GM10248 (cell line): ENCODE measurements at places on chromosomes 1 and 21.

DNA sequence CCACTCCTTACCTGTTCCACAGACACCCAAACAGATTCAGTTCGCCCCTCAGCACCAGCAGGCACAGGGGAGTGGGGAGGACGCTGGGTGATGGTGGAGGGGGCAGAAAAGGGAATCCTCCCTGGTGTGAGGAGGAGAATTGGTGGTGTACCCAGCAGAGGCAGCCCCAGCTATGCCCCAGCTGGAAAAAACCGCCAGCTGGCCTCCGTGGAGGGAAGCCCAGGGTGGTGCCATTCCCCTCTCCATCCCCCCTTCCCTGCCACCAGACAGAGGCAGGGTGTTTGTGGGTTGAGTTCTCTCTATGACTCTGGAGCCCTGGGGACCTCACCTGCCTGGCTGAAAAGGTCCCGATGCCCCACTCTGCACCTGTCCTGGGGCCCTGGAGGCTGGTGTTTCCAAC is 27.9 kb downstream of the OPTC start:
- no peak for DNase-seq

GRCh38 chr1:94679332-94680038 is 137.9 kb upstream of the F3 start:
- DNase-seq, result no peak

DNA sequence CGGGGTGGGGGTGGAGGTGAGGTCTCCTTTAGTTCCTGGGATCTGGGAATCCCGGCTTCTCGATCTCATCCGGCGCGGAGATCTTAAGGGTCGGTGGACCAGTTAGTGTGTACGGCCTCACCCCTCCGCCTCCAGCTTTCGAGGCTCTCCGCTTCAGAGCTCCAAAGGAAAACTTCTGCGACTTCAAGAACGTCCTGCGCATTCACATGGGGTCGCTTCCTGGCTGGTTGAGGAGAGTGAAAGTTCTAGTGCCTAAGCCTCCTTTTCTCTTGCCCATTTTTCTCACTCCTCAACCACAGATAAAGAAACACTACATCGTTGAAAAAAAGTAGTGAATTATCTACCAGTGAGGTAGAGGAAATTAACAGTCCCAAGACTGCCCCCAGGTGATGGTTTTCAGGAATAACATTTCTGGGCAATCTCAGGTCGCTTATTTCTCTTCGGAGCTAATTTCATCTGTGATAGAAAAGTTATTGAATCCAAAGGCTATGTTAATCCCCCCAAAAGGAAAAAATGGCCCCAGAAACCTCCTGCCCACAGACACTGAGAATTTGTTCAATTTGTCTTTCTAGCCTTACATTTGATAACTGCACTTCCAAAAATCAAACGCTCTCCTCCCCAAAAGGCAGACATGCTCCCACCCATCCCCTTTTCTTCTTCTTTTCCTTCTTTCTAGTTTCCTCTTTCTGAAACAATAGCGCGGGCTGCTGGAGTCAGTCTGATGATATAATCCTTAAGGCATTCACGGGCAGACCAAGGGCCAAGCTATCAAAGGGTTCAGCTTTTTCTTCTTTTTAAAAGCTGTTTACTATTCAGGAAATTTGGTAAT is 20.6 kb upstream of the TBX15 start:
- peak; percentile 67 for DNase-seq

DNA sequence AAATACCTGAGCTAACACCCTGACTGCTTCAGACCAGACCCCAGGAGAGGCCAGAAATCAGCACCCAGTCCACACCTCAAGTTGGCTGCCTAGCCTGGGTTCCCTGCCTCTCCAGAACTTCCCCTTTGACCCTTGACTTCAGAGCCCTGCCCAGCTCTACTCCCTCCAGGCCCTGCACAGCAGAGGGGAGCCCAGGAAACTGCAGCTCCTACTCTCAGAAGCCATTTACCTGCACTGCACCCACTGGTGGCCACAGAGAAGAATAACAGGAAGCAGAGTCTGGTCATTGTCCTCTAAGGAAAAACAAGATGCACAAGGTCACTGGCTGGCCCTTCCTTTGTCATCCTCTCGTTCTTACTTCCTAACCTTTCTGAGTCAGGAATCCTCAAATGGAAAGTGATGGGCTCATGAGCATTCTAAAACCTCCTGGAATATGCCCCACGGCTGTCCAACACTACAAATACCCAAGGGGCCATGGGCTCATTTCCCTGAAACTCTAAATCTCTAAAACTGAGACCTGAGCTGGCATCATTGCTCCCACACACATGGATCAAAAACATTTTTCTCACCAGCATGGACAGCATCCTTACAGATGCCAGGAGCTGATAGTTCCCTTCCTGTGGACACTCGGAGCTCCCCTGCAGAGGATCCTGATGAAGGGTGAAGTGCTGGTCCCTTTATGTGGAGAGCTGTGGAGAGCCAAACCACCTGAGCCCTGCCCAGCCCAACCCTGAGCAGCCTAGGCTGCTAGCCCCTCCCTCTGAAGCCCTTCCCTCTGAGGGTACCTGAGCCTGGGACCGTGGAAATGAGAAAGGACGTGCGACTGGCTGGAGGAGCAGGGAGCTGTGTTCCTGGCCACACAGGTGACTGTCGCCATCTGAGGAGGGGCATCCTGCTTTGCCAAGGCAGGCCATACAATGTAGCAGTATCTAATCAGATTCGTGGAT is at the start of gene ITLN2:
ITLN2 (minus strand) TSS at position 652 of the 947 bp plus-strand sequence; CDS start at position 584, 68 bp downstream.
- peak; percentile 75 for DNase-seq

GRCh38 chr1:227391211-227391610 is 72.9 kb upstream of the CDC42BPA start:
- DNase-seq, result no peak

DNA sequence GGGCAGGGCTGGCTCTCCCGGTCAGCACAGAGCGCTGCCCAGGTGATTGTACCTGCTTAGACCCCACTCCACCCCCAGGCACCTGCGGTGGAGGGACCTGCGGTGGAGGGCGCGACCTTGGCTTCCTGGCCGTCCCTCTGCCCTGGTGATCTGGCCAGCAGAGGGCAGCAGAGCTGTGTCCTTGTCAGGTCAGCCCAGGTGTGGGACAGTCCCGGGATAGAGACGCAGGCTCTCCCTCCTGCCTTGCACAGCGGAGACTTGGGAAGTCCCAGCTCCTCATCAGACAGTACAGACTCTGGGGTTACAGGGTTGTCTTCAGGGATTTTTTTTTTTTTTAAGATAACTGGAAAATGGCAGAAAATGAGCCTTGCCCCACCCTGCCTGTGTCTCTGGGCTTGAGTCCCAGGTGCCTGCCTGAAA is 10.0 kb downstream of the SLX9 start:
- DNase-seq, result peak; percentile 90

DNA sequence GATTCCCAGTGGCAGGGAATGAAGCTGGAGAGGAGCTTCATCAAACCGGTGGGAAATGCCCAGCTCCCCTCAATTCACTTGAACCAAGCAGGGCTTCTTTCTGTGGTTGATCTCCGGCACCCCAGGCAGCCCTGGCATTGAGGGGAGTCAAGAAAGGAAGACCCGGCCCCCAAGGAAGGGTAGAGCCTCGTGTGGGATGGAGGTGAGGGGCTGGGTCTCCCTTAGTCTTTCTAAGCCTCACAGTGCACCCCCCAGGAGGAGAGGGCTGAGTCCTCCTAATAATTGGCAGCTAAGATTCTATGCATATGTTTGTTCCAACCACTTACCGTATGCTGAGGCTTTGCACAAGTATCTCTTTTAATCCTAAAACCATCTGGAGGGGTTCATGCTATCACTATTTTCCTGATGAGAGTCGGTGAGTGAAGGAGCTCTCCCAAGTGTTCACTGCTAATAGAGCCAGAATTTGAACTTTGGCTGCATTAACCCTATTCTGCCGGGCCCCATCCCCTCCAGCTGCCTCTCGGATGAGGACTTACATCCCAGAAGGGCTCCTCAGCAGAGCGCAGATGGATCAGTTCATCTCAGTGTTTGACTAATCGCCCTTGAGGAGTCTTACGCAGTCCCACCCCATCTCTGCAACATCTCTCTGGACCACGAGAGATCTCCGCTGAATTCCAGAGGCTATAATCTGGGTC is 33.1 kb upstream of the TMEM51 start:
- no peak for DNase-seq

GRCh38 chr21:27725916-27726315 is 759.0 kb upstream of the ADAMTS5 start:
- no peak for DNase-seq

GRCh38 chr21:32209580-32209979 is 69.3 kb downstream of the MIS18A start:
- DNase-seq, result no peak

DNA sequence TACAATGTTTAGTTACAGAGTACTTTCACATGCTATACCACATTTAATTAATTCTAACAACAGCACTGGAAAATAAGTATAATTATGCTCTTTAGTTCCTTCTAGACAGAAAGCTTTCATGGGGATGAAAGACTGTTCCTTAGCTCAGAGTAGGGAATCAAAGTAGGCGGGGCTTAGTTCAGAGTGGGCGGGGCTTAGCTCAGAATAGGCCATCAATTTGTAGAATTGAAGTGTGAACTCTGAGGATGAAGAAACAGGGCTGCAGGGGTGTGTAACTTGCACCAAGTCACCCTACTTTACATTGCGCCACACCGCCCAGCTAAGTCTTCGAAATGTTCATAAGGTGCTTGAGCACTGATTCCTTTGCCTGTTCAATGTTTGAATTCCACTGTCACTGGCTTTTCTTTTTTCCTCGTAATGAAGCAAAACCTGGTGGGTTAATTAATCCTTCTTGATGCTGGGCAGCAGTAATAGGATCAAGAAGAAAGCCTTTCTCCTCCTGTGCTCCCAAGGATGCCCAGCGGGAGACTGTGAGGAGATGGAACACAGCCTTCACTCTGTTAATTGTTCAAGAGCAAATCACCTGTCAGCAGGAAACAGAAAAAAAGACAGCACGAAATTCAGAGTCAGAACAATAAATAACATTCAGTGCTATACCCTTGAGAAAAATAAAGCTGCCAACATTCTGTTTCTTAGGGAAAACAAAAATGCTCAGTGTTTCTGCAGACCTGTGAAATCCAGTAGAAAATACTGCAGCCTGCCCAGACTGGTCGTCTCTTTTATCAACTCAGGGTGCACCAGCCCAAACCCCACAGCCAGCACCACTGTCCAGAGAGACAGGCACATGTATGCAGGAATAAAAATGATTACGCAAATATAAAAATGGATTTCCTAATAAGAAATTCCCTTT is 66.5 kb upstream of the CAMK1G start:
- DNase-seq, result no peak

DNA sequence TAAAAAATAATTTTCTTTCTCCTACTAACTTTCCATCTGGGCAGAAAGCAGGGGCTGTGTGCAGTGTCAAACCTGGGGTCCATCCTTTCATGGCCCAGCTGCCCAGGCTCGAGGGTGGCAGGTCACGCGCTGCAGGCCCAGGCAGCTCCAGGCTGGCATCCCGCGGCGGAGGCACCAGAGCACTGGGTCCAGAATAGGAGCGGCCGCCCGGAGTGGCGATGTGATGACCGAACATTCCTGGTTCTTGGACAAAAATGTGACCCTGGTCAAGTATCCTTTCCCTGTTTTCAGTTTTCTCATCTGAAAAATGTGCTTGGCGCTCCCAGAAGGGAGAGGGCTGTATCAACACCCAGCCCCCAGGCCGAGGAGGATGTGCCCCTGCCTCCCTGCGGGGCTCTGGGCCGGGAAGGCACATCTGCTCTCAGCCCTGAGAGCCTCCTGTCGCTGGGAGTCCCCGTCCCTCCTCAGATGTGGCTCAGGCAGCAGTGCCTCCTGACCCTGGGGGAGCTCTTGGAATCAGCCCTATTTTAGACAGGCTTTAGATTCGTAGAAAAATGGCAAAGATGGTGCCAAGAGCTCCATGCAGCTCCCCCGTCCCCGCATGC is 29.3 kb downstream of the SLX9 start:
- DNase-seq, result no peak

DNA sequence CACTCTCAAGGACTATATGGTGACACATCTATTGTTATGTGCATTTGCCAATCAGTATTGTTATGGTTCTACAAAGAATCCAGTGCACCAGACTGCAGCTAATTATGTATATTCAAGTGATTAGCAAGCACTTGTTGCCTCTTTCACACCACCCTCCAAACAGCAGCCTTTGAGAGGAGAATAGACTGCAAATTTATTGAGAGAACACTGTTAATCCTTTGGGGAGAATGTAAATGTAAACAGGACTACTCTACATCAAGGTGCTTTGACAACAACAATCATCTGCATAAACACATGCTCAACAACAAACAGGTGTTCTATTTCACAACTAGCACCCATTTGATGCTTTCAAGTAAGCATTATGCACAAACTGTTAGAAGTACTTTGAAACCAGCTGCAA is 117.4 kb downstream of the AKT3 start:
- DNase-seq, result no peak

DNA sequence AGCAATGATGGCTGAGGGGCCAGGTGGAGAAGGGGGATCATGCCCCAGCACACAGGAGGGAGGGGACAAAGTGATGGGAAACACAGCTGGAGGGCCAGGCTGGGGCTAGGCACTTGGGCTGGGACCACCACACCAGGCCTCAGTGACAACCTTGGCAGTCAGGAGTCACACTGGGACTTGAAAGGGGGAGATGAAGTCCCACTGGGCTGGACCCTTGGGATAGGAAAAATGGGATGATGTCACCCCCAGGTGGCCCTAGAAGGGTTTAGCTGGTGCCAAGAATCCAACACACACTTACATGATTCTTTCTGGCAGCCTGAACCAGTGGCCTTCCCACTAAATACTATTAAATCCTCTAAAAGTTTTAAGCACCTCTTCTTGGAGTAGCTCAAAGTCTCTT is 17.1 kb downstream of the ZBTB17 start:
- no peak for DNase-seq

- DNase-seq, result no peak
Observed at GRCh38 chr1:212952641-212952976, 2.3 kb downstream of the VASH2 start.

DNA sequence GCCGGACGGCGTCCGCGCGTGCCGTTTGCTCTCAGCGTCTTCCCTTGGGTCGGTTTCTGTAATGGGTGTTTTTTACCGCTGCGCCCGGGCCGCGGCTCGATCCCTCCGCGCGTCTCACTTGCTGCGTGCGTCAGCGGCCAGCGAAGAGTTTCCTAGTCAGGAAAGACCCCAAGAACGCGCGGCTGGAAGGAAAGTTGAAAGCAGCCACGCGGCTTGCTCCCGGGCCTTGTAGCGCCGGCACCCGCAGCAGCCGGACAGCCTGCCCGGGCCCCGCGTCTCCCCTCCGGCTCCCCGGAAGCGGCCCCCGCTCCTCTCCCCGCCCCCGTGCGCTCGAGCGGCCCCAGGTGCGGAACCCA is 159.8 kb downstream of the RUNX1 start:
- DNase-seq, result peak; percentile 48

DNA sequence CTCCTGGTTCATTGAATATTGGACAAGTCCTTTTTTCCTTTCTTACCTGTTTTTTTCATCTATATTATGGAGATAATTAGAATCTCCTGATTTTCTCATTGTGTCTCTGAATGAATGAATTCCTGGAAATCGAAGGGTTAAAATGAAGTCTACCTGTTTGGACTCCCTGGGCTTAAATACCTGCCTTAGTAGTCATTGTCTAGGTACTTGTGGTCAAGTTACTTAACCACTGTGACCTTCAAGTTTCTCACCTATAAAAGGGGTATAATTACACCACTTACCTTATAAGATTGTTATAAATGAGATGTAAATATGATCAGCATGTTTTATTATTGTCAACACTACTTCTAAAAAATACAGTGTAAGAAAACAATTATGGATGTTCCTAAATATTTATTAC is 9.0 kb upstream of the TBX19 start:
- DNase-seq, result no peak
